ENCODE measurements at places on chromosomes 1 and 21.

DNA sequence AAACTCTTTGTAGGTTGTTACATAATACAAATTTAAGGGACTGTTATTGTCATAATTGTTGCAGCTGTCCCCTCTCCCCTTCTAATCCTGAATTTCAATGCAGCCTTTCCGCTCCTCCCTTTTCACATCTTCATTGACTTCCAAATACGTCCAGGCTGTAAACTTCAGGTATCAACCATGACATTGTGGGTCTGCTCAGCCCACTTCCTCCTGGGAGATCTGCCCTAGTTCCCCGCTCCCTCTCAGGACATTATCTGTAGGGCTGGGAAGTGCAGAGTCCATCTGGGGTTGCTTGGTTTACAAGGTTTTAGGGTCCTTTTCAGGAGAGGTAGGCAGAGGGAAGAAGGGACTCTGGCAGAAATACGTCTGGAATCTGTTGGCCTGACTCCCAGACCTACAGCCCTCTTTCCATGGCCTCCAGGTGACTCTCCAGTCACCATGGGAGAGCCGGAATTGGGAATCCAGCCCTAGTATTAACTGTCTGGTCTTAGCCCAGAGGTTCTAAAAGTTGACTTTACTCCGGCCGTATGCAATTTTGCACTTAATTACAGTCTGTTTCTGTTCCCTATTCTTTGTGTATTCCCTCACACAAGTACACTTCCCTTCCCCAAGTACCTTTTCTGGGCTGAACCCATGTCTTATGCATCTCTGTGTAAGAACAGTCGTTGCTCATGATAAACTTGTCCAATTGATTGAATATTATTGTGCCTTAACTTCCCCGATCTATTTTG lies 4.7 kb upstream of the DENND2D start:
- no peak for DNase-seq

GRCh38 chr1:119331190-119331515 lies 37.4 kb upstream of the HAO2 start:
- DNase-seq: no peak

DNA sequence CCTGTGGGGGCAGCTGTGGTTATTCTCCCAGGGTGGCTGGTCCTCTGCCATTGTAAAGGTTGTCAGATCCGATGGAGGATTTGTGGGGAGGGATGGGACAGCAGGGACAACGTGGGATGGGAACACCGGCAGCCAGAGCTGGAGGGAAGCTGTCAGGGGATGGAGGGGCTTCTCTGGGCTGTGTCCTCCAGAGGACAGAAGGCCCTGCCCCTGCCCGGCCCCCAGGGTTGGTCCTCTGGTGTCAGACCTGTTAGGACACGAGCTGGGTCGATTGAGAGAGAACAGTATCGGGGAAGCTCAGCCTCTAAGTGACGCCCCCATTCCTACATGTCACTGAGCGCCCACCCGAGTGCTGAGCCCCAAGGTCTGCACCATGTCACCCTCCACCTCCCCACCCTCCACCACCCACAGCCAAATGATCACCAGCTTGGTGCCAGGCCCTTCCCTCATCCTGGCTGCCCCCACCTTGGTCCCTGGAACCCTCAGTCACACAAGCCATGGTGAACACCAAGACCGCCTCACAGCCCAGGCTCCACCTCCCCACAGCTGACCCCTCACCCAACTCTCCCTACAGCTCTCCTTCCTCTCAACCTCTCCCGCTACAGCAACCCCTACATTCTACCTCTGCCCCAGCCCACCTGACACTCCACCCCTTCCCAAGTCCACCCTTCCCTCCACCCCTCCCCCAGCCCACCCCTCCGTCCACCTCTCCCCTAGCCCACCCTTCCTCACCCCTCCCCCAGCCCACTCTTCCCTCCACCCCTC lies 244.4 kb downstream of the MATN1 start:
- DNase-seq: no peak

GRCh38 chr1:2582391-2582790 lies 4.2 kb upstream of the PRXL2B start:
- DNase-seq: no peak

All from heart right ventricle (tissue), 16 donors.